Stimulated activated CD8-positive, alpha-beta memory T cell treated with anti-CD3 and anti-CD28 coated beads, Interleukin-7, amount 100 ng/mL, for 1 hour (primary cell): ENCODE measurements at places on chromosomes 1 and 21.

GRCh38 chr1:181141431-181141910 is 53.0 kb downstream of the IER5 start:
- DNase-seq, result no peak

- no peak for DNase-seq
Measured at GRCh38 chr1:223742856-223743517, 30.6 kb downstream of the CAPN2 start.

- DNase-seq, result no peak
Measured at GRCh38 chr1:217535601-217536377, 95.1 kb downstream of the GPATCH2 start.

- no peak for DNase-seq
Measured at GRCh38 chr1:206787891-206788290, 15.6 kb upstream of the IL10 start.

DNA sequence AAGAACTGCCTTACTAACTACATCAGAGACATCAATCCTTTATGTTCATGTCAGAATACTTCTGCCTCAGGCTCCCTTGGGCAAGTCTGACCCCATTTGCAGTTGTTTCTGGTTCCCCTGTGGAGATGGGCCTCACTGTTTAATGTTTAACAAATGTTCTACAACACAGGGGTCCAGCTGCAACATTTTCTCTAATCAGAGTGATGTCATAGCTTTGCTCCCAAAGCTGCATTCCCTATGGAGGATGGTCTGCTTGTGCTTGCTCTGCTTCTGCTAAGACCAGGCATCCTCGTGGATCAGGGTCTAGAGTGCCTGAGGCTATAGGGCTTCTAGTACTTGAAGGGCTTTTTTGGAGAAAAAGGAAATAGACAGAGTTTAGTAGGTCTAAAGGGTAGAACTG is 1071.2 kb downstream of the TTLL7 start:
- DNase-seq, result no peak
